Nucleus accumbens (tissue), 56 donors: ENCODE measurements at places on chromosomes 3 and 15.

DNA sequence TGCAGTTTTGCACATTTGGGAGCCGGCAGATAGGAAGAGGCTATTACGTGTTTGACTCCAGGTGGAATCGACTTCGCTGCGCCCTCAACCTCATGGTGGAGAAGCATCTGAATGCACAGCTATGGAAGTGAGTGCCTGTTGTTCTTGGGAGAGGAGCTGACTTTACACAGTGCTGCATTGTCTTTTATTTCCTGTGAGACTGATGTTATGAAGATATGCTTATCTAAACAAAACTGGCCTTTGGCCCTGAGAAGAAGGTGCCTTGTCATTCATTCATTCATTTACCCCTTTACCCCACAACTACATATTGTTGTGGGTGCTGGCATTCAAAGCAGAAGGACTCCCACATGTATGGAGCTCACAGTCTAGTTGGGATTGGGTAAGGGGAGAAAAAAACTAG lies 32.6 kb downstream of the PSMD6 start:
- DNase-seq: no peak

GRCh38 chr15:100163961-100164360 lies 177.8 kb downstream of the ADAMTS17 start:
- DNase-seq: no peak

GRCh38 chr3:145767909-145768308 lies 393.1 kb downstream of the PLOD2 start:
- no peak for DNase-seq

GRCh38 chr3:177468816-177469215 lies 271.5 kb upstream of the TBL1XR1 start:
- no peak for DNase-seq

GRCh38 chr15:50192926-50193620 lies 11.1 kb downstream of the SLC27A2 start:
- DNase-seq: no peak

GRCh38 chr3:48356419-48356818 lies 15.6 kb upstream of the FBXW12 start:
- no peak for DNase-seq

GRCh38 chr15:41893422-41894250 lies at the start of gene SPTBN5:
SPTBN5 (minus strand) TSS chr15:41894053; CDS start chr15:41893497, 556 bp downstream.
- DNase-seq: no peak

DNA sequence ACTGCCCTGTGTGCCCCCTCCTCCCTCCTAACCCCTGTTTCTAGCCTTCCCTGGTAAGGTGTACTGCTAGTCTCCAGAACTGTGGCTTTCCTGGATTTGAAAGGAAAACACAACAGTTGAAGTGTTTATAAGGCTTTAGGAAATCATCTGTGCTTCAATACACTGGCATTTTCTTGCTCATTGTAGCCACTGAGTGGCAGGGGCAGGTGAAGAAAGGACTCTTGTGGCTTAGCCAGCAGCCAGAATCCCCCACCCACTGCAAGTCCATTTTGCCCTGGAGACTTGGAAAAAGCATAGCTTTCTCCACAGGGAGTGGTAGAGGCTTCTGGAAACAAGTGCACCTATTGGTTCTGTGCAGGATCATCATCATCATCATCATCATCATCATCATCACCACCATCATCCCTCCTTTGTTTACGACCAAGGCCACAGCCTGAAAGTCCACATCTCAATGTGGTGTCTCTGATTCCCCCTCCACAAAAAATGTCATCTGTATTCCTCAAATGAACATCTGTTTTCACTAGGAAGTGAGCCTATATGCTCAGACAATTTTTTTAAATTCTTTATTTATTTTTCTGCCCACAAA lies 33.4 kb downstream of the AQP9 start:
- DNase-seq: no peak

DNA sequence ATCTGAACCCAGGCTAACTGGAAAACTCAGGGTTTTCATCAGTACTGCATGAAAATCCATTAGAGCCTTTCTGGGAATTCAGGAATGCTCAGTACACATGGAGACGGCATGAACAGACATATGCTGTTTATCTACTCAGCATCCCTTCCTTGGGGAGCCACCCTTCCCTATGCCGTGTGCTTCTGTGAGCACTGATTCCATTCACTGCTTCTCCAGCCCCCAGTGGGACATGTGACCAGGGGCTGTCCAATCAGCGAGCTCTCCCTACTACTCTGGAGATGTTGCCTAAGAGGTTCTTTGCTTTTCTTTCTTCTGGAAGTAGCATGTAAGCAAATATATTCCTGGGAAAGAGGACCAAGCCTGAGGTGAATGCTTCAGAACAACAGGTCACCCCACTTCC lies 5.6 kb upstream of the PCOLCE2 start:
- DNase-seq: no peak

GRCh38 chr3:39937874-39938273 lies 128.5 kb downstream of the MYRIP start:
- no peak for DNase-seq

- DNase-seq: no peak
Observed at GRCh38 chr15:34904527-34904926, 65.0 kb downstream of the AQR start.

DNA sequence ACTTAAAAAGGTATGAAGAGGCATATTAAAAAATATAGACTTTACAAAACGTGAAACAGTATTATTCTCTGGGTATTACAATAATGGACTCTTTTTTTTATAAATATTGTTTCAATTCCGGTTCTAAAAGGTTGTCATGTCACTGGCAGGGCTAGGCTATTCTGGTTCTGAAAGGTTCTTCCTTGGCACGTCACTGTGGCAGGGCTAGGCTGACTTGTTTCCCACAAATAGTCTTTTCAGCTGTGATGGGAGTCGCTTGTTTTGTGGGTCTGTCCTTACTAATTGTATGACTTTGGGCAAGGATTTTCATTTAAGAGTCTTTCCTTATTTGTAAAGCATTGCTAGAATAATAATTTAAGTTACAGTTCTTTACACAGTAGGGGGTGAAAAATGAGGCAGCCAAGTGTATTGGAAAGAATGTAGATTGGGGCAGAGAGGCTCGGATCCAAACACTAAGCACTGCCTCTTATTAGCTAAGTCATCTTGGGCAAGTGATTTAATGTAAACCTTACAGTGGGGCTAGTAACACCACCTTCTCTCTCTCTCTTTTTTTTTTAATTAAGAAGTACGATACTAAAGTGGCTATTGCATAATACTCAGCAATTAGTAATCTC lies 12.4 kb upstream of the MELTF start:
- no peak for DNase-seq

GRCh38 chr15:68537097-68537496 lies 41.7 kb upstream of the CORO2B start:
- DNase-seq: no peak

DNA sequence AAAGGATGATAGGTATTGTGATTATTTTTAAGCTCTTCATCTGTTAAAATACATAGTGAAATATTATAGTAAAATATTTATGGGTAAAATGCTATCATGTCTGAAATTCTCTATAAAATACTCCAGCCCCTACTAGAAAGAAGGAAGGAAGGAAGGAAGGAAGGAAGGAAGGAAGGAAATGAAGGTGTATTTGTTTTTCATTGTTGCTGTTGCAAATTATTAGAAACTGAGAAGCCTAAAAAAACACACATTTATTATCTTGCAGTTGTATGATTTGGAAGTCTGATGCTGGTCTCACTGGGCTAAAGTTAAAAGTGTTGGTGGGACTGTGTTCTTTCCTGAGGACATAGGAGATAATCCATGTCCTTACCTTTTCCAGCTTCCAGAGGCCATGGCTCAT lies 47.6 kb upstream of the CLSTN2 start:
- no peak for DNase-seq

GRCh38 chr15:101136381-101137268 lies 115.2 kb downstream of the CHSY1 start:
- DNase-seq: no peak

DNA sequence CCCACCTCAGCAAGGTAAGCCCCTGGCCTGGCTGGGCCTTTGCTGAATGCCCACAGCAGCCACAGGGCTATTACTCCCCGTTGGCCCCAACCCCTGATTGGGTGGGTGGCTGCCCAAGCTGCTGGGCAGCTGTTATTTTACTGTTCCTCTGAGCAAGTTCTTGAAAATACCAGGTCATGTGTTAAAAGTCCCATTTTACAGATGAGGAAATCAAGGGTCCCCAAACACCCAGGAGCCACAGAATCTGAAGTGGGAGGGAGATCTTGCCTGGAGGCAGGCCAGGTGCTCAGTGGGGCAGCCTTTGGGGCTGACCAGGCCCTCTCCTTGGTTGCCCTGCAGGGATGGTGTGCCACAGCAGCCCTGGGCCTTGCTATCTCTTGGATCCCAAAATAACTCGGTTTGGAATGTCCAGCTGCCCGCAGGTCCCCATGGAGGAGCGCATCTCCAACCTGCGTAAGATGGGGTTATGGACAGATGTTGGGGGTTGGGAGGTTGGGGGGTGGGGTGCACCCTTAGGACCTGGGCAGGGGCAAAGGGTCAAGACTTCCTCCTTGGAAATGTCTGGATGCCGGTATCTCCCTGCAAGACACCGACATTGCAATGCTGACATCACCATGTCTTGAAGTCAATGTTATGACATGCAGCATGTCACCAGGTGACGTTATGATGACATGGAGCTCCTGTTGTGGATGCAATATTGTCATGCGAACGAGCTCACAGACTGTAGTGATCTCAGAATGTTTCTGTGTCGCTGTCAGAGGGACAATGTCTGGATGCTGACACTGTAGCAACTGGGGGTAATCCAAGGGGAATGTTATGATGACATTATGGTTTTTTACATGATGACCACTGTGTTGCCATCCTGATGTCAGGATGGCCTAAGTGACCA lies 13.3 kb upstream of the CSPG4 start:
- DNase-seq: no peak

- peak; percentile 28 for DNase-seq
Observed at GRCh38 chr15:72312605-72313447, 7.1 kb downstream of the CELF6 start.

- no peak for DNase-seq
Observed at GRCh38 chr3:13164893-13165492, 91.8 kb upstream of the IQSEC1 start.

DNA sequence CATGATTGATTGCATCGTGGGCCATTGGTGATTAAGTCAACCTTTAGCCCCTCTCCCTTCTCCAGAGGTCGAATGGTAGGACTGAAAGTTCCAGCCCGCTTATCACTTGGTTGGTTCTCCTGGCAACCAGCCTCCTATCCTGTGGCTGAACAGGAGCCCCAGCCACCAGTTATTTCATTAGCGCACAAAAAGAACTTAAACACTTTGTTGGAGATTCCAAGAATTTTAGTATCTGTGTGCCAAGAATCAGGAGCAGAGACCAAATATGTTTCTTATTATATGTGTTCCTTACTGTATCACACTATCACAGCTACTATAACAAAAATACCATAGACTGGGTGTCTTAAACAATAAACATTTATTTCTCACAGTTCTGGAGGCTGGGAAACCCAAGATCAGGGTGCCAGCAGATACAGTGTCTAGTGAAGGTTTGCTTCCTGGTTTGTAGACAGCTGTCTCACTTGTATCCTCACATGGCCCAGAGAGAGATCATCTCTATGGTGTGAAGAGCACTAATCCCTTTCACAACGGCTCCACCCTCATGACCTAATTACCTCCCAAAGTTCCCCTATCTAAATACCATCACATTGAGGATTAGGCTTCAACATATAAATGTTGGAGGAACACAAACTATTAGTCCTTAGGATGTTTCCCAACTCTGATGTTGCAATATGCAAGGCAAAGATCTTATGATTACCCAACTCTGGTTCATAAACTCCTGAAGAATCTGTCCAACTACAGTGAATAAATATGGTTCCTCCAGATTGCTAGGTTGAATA lies 30.5 kb upstream of the APH1B start:
- DNase-seq: no peak

GRCh38 chr3:13574083-13574797 lies 25.3 kb downstream of the FBLN2 start:
- no peak for DNase-seq

GRCh38 chr3:134707908-134708597 lies 57.2 kb upstream of the KY start:
- no peak for DNase-seq

DNA sequence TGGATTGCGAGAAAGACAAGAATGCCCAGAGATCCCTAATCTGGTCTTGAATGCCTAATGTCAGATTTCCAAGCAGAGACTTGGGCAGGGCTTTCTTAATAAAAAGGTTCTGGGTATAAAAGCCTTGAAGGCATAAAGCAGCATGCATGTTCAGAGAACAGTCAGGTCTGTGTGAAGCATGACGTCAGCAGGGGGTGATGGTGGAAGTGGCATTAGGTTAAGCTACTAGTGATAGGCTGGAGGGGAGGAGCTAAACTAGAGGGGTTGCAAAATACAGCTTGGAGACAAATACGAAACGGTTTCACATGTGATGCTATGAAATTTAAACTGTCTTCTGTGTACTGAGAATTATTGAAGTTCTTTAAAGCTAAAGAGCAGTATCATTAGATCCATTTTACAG lies 125.6 kb downstream of the VPS8 start:
- no peak for DNase-seq

- DNase-seq: no peak
Observed at GRCh38 chr3:56233742-56234141, 234.5 kb downstream of the ERC2 start.

- no peak for DNase-seq
Observed at GRCh38 chr3:158337110-158337509, 227.2 kb downstream of the RSRC1 start.

DNA sequence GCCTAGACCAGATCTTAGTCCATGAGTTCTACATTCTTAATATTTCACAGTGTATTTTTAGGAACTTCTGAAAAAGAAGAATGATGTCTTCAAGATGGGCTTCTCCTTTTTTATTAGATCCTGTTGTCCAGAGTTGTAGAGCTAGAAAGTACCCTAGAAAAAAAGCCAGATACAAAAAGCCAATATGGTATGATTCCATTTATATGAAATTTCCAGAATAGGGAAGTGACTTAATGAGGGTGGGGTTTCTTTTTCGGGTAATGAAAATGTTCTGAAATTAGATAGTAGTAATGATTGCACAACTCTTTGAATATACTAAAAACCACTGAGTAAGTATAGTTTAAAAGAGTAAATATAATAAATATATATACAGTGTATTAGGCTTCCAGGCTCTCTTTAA lies 116.9 kb downstream of the NFKBIZ start:
- DNase-seq: no peak

DNA sequence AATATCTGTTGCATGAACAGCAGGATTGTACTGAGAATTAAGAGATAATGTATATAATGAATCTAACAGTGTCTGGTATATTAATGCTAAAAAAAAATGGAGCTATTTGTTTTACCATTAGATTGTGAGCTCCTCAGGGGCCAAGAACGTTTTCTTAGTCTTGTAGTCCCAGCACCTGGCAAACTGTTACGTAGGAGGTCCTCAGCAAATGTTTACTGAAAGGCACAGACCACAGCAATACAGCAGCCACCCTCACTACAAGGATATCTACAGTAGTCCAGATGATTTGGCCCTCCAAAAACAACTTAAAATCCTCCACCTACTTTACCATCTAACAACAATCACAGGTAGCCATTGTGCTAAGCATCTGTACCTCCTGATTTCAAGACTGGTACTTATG lies 59.7 kb downstream of the MSL2 start:
- no peak for DNase-seq

GRCh38 chr3:152243301-152243711 lies 25.4 kb upstream of the MBNL1 start:
- no peak for DNase-seq
